Retina (tissue), 1 donor: ENCODE measurements at places on chromosomes 1 and 21.

GRCh38 chr1:185291159-185291558 is 25.9 kb downstream of the IVNS1ABP start:
- DNase-seq: no peak

- DNase-seq: no peak
Measured at GRCh38 chr1:78527706-78528105, 36.9 kb downstream of the PTGFR start.

DNA sequence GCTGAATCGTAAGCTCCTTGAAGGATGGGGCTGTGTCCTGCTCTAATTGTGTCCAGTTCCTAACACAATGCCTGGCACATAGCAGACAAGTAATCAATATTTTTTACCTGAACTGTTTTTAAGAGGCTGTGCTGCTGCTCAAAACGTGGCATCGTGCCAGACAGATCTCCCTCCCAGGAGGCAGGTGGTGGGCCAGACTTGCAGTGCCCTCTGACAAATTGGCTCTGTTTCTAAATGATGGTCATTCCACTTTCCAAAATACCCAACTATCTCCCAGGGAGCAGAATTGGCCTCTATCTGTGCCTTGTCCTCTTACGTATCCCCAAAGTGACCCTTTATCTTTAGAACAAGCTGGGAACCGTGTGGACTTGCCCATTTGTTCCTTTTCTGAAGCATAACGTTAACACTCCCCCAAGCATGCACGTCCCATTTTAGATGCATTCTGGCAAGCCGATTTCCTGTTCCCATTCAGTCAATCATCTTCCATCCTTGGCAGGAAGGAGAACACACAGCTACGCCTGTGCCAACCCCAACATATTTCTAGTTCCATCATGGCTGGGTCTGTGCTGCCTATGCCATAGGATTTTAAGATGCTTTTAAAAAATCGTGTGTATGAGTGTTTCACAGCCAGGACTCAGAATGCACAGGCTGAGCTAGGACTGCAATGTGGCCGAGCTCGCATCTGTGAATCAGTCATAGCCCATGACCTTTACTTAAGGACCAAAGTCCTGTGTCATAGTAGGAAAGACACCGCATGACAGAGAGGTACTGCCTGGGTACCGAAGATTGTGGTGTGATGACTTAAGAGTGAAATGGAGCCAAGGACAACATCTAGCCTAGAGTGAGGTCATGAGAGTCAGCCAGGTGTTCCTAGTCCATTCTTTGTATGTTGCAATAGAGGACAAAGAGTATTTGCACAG is 408.6 kb downstream of the PRDM2 start:
- DNase-seq: no peak

DNA sequence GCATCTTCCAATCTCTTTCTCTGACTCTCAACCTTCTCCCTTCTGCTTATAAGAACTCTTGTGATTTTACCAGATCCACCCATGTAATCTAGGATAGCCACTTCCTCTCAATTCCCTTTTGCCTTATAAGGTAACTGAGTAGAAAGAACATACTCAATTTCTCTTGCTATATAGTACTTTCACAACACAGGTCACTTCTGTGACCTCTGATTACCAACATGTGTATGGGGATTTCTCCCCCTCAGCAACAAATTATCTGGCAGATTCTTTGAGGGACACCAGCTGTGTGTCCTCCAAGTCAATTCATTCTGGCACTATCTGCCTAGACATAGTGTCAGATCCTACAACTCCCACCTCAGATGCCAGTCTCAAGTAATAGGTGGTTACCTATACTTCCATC is 62.5 kb downstream of the IL23R start:
- DNase-seq: no peak

GRCh38 chr1:9292361-9293240 is at the start of gene SPSB1:
SPSB1 (plus strand) TSS chr1:9292894; CDS start chr1:9355892, 62,998 bp downstream.
- peak; percentile 81 for DNase-seq

DNA sequence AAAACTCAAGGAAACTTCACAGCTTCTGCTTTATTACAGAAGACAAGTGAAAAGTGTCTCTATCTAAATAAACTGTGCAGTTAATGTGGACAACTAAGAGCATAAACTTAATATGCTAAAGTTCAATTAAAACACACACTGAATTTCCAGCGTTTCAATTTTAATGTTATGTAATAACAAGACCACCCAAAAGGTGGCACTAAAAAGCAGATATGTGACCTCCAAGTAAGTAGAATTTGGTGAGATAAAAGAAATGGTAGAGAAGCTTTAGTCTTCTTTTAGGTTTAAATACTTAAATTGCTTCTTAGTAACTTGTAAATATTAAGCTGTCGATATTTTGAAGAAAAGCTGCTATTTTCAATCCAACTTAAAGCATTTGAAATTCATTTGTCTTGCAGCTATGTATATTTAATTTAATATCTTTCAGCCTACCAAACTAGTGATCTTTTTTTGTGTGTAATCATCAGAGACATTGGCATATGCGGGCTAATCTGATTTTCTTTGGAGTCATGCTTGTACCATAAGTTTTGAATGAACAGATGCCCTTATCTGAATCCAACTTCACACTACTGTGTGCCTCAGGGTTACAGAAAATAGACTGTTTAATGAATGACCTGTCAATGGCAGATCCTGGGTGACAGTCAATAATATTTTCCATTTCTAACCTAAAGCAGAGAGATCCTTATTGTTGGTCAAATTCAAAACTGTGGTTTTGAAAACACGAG is 36.5 kb upstream of the ADAMTS1 start:
- peak; percentile 27 for DNase-seq

- DNase-seq: peak; percentile 36
Measured at GRCh38 chr1:163202833-163203451, at the start of gene RGS5. RGS5 (minus strand) TSS chr1:163202916; CDS start chr1:163202835, 81 bp downstream.

DNA sequence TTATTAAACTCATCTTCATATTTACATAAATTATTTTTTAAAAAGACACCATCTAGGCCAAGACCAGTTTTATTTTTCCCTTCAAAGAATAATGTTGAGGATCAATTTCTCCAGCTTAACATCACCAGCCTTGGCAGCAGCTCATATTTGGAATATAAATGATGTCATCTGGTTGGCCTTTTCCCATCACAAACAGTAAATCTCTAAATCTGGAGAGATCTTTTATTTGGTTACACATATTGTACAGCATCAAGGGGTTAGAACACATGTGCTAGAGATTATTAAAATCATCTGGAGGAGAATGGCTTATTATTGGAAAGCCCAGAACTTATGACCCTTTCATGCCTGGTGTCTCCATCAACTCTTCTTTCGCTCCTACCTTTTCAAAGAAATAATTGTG is 508.8 kb downstream of the PLPP3 start:
- DNase-seq: no peak

- DNase-seq: no peak
Measured at GRCh38 chr1:34858901-34859445, 576 bp downstream of the SMIM12 start.

- DNase-seq: no peak
Measured at GRCh38 chr21:44869781-44870747, 3.4 kb downstream of the PTTG1IP start.

DNA sequence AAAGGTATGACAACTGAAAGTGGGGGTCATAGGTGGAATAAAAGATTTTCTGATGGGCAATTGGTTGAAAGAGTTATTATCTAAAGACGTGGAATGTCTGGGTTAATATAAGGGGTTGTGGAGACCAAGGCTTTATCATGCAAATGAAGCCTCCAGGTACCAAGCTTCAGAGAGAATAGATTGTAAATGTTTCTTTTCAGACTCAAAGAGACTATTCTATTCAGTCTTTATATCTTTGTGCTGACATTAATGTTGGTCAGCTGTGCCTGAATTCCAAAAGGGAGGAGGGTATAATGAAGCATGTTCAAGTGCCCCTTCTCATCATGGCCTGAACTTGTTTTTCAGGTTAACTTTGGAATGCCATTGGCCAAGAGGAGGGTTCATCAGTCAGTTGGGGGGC is 145.3 kb downstream of the SETD4 start:
- no peak for DNase-seq

GRCh38 chr1:234597894-234598293 is 12.1 kb downstream of the IRF2BP2 start:
- DNase-seq: no peak

DNA sequence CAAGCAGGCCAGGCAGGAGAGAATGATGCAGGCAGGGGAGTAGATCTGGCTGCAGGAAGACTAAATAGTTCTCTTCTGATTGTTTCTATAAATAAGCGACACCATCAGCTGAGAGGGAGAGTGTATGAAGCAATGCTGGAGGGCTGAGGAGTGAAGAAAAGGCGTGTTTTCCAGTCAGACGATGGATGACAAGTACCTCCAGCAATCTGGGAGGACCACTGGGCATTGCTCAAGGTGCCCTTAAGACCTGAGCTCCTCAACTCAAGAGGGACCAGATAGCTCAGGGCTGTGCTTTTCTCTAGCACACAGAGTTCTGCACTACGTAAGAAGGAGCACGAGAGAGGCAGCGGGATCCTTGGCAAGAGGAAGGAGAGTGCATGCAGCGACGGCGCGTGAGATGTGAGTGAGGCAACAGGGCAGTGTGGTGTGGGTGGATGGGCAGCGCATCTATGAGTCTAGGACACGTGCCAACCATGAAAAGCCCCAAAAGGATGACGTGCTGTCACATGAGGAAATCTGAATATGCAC is 36.0 kb downstream of the PABPC4 start:
- no peak for DNase-seq

GRCh38 chr1:1232208-1232795 is at the start of gene B3GALT6:
B3GALT6 (plus strand) TSS chr1:1232237; CDS start chr1:1232279, 42 bp downstream.
- no peak for DNase-seq

DNA sequence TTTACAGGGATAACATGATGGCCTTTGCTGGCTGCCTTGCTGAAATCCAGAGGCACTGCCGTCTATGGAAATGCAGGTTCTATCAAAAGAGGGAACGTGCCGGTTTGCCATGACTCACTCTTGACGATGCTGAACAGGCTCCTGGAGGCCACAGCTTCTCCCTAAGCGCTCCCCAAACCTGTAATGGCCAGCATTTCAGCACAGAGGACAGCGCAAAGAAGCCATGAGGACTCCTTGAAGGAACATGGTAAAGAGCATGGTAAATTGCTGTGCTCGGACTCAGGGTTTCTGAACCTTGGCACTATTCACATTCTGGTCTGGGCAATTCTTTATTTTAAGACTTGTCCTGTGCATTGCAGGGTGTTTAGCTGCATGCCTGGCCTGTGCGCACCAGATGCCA is 217.5 kb downstream of the CAMTA1 start:
- no peak for DNase-seq

DNA sequence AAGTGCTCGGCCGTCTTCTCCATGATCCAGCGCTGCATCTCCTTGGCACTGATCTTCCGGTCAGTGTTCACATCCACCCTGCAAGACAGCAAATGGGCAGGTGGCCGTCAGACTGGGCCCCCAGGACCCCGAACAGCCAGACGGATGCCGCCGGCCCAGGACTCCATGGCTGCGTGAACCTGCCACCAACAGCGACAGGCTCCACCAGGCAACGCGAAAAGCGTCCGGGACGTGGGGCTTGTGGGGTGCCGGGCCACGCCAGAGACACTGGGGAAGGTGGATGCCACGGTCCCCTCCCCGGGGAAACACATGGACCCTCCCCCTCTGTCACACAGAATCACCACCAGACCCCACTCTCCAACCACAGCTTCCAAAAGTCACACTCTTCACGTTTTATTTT is 7.9 kb downstream of the SDF4 start:
- no peak for DNase-seq

GRCh38 chr21:35142036-35142815 is 93.1 kb upstream of the RUNX1 start:
- no peak for DNase-seq

GRCh38 chr1:201649761-201650622 is 111.1 kb downstream of the NAV1 start:
- peak; percentile 91 for DNase-seq

- no peak for DNase-seq
Measured at GRCh38 chr1:83060651-83061390, 938.1 kb downstream of the TTLL7 start.

- no peak for DNase-seq
Measured at GRCh38 chr21:45211661-45212060, 76.0 kb downstream of the POFUT2 start.

GRCh38 chr1:6025269-6026094 is 20.2 kb upstream of the KCNAB2 start:
- DNase-seq: no peak

DNA sequence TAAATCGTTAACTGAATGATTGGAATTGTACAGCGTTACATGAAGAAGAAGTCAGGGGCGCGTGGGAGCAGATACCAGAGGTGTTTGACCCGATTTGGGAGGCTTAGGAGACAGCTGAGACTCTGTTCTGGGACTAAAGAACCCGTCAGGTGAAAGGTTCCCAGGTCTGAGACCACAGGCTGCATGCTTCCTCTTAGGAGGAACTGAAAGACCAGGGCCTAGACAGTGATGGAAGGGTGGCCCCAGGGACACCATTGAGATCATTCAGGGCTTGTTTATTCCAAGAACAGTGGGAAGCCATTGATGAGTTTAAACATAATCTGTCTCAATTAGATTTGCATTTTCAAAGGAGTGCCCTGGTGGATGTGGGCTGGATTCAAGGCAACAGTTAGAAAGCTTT is 904 bp downstream of the KLF17 start:
- no peak for DNase-seq

DNA sequence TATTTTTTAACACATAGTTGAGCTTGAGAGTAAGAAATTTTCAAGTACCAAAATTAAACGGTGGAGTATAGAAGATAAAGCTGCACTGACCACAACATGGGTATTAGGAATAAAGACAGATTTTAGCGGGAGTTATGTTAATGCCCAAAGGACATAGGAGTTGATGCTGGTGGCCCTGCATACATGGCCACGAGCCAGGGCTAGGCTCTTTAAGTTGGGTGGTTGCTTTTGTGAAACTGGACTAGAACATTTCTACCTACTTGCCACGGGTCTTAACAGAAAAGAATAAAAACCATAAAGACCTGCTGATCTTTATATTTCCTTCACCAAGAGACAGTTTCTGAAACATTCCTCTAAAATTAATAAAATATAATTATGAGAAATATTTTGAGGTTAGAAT is 14.9 kb downstream of the EDEM3 start:
- DNase-seq: no peak

GRCh38 chr1:55184859-55185258 is 30.3 kb downstream of the USP24 start:
- DNase-seq: no peak

GRCh38 chr1:97245682-97246081 is 524.1 kb downstream of the PTBP2 start:
- DNase-seq: no peak

DNA sequence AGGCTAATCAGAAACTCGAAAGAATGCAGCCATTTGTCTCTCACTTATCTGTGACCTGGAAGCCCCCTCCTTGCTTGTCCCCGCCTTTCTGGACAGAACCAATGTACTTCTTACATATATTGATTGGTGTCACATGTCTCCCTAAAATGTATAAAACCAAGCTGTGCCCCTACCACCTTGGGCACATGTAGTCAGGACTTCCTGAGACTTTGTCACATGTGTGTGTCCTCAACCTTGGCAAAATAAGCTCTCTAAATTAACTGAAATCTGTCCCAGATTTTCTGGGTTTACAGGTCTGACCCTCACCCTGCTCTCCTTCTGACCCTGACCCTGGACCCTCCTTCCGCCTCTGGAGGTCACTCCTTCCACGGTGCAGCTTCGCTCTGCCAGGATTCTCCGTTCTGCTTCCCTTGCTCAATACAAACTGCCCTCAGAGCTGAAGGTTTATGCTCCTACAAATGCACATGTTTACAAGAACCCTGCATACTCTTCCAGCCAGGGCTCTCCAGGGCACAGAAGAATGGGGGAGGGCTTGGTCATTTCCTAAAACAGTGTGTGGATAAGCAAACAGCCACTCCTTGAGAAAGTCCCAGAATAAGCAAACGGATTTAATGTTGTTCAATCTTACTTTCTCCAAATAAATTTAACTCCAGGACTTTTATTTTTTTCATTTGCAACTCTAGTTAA is 160.5 kb downstream of the ACTL8 start:
- DNase-seq: no peak
